ENCODE measurements at places on chromosomes 11 and 22.

GRCh38 chr11:27754035-27755017, 54.1 kb upstream of the BDNF start:
- DNase-seq: no peak

DNA sequence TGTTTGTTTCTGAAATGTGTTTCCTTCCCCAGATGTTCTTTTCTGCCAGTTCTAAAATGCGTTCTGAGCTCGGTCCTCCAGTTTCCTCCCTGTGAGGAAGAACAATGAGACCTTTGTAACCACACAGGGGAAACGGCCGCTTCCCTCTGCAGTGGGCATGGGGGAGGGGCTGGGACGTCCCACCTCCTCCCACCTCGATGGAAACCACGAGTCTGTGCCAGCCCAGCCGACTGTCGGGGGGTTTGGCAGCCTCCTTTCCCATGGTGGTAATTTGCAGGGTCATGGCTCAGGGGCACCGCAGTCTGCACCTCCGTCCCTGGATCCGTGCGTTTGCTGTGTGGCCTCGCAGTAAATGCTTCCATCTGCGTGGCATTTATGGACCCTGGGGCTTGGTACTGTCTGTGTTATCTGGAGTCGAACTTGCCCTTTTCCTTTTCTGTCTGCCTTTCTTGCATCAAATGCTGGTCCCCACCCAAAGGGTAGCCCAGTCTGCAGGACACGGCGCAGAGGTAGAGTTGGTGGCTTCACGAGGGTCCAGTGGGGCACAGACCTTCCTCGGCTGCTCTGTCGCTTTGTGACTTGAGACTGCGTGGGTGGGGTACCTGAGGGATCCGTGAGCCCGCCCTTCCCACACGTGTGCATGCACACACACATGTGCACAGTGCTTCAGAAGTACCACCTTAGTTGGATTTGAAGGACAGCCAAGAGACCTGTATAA, 16.1 kb downstream of the LRP5 start:
- peak; percentile 23 for DNase-seq

GRCh38 chr11:15106201-15106965, 8.3 kb upstream of the INSC start:
- DNase-seq: no peak

DNA sequence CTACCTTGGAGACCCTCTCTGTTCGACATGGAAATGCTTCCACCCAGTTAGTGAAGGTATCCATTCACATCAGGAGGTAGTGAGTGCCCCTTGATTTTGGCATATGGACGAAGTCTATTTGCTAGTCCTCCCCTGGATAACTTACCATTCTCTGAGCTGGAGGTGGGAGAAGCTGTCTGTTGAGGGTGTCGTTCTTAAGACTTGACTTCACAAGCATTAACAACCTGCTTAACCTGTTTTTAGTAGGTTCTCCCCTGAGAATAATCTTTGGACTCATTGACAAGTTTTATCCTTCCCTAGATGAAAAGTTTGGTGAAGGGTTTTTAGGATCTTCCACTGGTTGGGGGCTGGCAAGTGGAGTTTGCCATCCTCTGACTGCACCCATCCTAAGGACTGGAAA, 1053.8 kb upstream of the CNTN5 start:
- DNase-seq: no peak

DNA sequence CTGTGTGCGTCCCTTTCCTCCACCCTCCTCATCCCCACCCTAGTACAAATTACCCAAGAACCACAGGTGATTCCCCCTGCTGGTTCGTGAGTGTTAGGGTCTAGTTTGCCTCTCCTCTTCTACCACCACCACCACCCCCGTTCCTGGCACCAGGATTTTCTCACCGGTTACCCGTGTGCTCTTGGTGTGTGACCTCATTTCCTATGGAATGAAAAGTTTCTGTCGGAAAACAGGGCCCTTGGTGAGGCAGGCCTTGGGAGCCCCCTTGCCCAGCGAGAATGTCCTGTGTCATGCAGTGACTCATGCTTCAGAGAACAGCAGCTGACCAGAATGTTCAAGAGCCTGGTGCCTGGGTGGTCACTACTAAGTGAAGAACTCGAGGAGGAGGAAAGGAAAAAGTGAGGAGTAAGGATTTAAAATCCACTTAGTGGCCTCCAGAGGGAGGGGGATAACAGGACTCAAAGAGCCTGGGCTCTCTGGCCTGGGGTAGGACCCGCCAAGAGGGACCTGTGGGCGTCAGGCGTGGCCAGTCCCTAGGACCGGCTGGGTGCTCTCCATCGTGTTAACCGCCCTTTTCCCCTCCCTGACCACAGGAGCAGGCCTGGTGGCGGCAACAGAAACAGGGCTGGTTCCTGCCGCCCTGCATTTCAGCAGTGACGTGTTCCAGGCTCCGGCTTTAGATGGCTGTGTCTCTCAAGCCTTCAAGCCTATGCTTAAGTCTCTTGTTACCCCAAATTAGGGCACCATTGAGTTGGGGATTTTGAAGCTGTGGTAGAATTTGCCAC, 30.2 kb downstream of the C22orf31 start:
- DNase-seq: no peak

GRCh38 chr11:112377946-112378345, 117.3 kb upstream of the PLET1 start:
- DNase-seq: no peak
